Astrocyte of the cerebellum (primary cell): ENCODE measurements at places on chromosomes 11 and 22.

DNA sequence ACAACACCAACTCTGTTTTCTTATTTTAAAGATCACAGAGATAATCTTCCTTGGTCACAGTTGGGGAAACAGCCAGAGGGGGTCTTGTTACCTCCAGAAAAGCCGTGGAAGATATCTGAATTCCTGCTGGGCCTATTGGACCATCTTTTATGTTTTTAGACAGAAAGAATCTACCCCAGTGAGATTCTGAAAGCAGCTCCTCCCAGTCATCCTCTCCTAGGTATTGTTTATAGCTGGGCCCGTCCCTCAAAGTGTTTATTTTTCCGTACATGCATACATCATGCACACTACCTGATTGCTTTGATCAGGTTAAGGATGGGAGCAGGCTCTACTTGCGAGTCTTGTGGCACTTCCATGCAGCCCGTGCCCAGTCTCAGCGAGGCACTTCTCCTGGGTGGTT, 742.4 kb downstream of the NTM start:
- DNase-seq, result no peak

DNA sequence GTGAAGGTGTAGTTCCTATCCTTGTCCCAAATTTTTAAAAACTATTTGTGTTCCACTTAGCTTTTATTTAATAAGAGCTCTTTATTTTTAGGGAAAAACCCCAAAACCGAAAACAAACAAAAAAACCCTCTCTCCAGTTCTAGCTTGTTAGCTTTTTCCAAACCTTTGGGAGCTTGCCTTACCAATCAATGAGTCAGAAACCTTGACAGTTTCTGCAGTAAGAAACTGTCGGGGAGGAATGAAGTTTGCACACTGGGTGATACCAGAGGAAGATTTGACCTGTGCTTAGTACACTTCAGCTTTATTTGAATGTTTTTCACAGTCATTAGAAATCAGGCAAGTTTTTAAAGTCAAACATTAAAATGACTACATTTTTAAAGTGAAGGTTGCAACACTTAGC, 105.0 kb downstream of the FAT3 start:
- peak; percentile 54 for DNase-seq

GRCh38 chr11:46682773-46683752, 17.4 kb downstream of the ARHGAP1 start:
- DNase-seq, result no peak

DNA sequence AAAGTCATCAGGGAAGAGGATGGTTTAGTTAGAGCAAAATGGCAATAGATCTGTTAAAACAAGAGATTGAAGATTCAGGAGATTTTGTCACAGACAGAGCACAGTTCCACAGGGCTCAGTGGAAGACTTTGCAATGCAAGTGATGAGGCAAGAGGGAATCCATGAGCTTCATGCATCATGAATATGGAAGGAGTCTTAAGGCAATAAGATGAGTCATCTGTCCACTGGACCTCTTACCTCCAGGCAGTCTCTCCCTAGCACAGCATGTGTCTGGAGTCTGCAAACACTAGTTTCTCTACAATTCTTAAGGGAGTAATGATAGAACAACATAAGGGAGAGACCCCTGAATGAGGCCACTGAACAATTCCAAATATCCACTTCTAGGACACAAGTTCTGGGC, 245.7 kb downstream of the NXPE2 start:
- DNase-seq, result no peak

DNA sequence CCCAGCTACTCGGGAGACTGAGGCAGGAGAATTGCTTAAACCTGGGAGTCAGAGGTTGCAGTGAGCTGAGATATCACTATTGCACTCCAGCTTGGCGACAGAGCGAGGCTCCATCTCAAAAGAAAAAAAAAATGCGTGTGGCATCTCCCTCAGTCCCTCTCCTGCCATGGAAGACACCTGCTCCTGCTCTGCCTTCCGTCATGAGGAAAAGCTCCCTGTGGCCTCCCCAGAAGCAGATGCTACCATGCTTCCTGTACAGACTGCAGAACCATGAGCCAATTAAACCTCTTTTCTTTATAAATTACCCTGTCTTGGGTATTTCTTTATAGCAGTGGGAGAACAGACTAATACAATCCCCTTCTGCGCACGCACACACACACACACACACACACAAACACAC, 249.4 kb downstream of the MN1 start:
- no peak for DNase-seq

DNA sequence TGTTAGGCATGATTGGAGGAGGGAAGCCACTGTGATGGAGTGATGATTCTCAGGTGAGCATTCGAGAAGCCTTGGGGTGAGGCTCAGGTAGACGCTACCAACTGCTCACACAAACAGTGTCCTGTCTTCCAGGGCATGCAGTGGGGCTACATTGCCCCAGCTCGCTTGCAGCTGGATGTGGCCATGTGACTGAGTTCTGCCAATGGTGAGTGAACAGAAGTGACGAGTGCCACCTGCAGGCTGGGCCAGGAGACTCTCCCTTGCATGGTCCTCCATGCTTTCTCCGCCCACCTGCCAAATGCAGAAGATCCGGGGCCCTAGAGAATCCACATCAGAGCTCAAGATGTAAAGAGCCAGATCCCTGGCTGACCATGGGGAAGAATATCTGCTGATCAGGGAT, 195.9 kb downstream of the BCR start:
- DNase-seq, result no peak

DNA sequence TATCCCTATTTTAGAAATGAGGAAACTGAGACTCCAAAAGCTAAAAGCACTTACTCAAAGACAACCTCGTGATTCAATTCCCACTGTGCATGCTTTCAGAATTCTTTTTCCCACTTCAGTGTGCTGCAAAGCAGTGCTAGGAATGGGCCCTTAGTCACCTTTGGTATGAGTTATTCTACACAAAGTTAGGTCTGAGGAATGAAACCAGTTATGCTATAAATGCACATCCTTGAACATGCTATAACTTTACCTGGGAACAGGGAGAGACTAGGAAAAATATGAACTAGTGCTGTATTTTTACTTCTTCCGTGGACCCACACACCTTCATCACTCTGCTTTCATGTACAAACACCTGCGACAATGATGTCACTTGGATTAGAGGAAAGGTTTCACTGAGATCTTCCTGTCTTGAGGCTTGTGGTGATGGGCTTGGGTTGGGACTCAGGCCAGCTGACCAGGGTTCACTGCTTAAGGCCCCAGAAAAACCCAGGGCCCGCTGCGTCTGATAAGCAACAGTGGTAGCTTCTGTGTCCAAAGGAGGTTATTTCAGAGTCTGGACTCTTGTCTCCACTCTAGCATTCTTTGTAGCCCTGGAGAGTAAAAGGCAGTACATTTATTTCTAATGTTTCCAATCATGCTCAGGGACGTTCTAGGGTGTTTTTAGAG, 81.6 kb downstream of the ZC3H12C start:
- DNase-seq, result no peak

- no peak for DNase-seq
Observed at GRCh38 chr11:69078930-69079605, 30.3 kb downstream of the TPCN2 start.

DNA sequence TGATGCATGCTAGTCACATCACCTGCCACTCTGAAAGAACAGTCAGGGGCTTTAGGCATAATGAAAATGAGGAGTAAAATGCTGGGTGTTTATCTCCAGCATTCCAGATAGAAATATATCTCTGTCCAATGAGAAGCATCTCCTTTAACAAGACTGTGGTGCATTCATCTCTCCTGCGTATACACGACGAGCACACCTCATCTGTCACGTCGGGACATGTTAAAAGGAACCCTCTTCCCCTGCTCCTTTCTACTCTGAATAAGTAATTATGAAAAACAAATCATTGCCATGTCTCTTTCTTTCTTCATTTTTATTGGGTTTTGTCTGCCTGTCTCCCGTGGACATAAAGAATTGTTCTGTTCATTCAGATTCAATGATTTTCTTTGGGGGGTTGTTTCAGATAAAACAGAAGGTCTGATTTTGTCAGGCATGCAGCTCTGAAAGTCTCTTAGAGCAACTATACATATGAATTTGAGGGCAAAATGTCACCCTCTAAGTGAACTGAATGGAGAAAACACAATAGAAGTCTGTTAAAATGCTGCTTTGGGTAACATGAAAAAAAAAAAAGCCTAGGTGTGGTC, 195.0 kb downstream of the MAML2 start:
- no peak for DNase-seq

- DNase-seq, result no peak
Observed at GRCh38 chr11:118846181-118846935, 37.3 kb upstream of the CXCR5 start.

DNA sequence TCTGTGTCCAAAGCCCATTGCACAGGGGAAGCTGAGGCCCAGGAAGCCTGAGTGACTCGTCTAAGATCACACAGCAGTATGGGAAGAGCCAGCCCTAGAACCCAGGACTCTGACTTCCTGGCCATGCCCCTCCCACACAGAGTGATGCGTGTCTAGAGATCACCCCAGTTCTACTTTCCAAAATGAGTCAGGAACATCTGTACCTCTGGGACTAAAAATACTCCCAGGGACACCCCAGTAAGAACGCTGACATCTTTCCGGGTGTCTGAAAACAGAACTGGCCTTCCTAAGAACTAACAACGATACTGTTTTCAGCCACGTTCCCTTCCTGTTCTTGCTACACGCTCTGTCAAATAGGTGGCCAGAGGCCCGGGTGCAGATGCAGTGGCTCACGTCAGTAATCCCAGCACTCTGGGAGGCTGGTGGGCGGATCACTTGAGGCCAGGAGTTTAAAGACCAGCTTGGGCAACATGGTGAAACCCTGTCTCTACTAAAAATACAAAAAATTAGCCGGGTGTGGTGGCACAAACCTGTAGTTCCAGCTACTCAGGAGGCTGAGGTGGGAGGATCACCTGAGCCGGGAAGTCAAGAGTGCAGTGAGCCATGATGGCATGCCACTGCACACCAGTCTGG, 21.7 kb upstream of the PDGFB start:
- DNase-seq, result no peak

DNA sequence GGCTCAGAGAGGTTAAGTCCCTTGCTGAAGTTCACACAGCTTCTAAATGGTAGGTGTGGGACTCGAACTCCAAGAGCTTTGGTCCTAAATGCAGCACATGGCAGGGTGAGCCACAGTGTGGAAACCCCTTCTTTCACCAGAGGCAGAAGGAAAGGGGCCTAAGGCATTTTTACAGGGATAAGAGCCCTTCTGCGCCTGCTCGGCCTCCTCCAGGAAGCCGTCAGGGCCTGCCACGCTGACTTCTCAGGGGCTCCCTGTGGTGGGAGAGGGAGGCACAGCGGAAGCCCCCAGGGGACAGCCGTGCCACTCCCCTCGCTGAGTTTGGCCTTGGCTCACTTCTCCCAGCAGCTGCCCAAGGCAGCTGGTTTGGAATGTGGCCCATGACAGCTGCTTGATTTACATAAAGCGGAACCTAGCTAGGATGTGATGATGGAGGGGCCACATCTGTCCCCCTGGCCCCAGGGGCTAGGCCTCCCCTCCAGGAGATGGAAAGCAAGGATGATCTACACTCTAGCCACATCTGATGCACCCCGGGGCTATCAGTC, 35.4 kb downstream of the CD82 start:
- no peak for DNase-seq

GRCh38 chr22:45069925-45070324, 60.1 kb upstream of the PHF21B start:
- DNase-seq, result no peak

DNA sequence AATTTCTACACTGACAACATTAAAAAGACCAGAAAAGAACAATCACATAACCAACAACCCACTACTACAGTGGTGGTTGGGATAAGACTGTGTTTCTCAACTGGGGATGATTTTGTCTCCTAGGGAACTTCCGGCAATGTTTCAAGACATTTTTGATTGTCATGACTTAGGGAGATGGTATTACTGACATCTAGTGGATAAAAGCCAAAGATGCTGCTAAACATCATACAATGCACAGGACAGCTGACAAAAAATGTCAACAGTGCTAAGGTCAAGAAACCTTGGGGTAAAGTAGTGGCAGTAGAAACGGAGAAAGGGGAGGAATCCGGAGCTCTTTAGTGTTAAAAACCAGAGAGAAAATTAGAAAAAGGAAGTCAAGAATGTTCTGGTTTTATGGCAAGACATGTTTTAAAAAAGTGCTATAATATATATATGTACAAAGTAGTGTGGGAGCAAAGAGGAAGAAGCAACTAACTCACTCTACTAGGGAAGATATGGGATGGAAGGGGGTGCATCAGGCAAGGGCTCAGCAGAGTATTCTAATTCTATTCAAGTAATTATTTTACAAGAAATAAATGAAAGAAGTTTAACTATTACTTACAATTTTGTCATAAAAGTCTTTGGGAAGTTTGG, 37.2 kb downstream of the CKAP5 start:
- DNase-seq, result peak; percentile 38

- DNase-seq, result no peak
Observed at GRCh38 chr22:41847300-41847699, 14.4 kb downstream of the SREBF2 start.
